MV-4-11 (cell line): ENCODE measurements at places on chromosomes 2 and 18.

GRCh38 chr2:66583881-66584280 is 149.0 kb downstream of the MEIS1 start:
- DNase-seq: no peak

DNA sequence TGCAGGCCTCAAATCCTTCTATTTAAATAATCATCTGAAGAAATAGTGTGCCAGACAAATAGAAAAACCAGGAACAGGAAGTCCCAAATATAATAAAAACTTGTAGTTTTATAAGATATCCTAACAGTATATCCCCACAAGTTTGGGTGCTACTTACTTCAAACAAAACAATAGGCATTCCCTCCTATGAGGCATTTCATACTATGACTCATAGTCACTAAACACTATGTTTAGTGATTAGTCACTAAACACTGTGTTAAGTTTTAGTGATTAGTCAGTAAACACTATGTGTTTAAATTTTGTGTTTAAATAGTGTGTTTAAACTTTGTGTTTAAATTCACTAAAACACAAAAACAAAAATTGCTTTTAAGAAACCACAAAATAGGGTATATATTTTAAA is 407.0 kb upstream of the CDH19 start:
- DNase-seq: no peak

DNA sequence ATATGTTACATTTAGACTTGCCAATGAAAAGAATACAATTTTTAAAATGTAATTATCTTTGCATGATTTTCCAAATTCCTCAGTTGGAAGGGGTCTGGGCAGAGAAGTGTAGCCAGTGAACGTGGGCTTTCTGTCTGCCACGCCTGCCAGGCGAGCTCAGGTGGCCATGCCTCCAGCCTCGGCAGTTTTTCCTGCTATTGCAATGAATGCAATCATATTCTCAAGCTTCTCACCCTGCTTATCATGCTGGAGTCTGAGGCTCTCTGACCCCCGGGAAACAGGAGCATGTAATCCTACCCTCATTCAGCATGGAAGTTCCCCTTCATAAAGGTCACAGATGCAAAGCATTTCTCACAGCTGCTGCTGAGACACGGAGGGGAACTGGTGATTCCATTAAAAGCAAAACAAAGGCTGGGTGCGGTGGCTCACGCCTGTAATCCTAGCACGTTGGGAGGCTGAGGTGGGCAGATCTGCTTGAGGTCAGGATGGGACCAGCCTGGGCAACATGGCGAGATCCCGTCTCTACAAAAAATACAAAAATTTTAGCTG is 154.8 kb downstream of the MBP start:
- no peak for DNase-seq

GRCh38 chr2:189819297-189819704 is 35.1 kb downstream of the PMS1 start:
- DNase-seq: no peak

GRCh38 chr18:76480913-76481312 is 14.1 kb downstream of the ZNF516 start:
- no peak for DNase-seq

DNA sequence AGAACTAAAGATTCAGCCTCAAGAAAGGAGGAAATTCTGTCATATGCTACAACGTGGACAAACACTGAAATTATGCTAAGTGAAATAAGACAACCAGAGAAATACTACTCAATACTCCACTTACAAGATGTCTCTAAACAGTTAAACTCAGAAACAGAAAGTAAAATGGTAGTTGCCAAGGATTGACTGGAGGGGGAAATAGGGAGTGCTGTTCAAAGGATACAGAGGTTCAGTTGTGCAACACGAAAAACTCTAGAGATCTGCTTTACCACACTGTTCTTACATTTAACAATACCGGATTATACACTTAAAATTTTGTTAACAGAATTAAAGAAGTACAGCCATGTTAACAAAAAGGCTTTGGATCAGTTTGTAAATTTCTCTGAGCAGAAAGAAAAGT is 39.8 kb upstream of the C2orf15 start:
- DNase-seq: peak; percentile 84

DNA sequence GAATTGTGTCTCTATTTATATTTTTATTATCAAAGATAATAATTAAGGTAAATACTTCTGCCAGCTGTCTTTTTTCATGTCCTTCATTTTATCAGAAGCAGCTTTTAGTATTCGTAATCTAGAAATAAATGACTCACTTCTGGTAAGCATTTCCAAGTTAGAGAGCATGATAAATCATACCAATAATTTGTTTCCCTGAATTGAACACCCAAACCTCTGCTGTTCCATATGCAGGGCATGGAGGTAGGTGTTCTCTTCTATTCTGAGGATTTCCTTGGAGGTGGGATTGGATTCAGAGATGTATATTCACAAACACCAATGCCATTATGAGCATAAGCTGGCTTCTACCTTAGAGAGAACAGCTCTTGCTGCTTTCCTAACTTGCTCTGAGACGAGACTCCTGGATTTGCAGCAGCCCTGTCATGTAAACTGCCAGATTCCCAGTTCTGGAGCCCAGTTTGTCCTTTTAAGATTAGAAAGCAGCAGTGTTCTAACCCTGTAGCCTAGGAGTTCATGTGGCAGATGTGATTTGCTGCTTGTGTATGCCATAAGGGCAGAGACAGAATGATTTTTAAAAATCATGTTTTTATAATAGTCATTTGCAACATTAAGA is 47.5 kb downstream of the SKA1 start:
- DNase-seq: no peak

DNA sequence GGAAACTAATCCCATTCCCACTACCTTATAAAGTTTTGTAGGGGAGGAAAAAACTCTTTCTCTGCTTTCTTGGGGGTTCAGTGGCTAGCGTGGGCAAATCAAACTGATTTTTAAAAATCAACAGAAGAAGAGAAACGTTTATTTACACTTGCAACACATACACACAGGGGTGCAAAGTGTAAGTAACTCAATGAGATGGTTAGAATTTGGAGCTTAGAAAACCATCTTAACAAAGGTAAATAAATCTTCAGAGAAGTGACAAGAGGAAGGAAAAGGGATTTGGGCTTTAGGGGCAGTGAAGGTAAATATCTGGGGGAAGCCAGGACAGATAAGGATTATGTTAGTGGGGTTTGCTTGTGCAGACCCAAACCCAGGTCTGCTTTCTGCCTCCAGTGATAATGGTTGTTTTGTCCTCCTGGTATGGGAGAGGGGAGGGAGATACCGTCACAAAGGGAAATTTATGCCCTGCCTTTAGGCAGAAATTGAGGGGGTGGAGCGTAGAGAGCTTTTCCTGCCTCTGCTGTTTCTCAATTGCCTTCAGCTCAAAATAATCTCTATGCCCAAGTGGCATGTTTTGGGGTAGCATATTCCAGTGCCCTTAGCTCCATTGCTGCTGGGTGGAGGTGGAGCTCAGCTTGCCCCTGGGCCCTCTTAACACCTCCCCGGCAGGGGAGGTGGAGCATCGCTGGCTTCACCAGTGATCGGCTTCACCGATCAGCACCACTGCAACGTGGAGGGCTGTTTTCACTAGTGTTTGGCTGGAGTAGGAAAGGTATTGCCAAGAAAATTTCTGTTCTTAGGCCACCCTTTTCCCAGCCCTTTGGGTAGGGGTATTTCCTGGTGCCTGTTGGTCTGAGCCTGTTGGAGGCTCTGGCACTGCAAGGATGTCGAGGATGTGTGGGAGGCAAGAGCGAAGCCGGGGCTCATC is 92.2 kb downstream of the TEX51 start:
- no peak for DNase-seq

- DNase-seq: no peak
These were observed 858 bp downstream of the TPO start for GRCh38 chr2:1414121-1414520.

- DNase-seq: no peak
These were observed 449.3 kb downstream of the SLC4A3 start for GRCh38 chr2:220076734-220077133.

GRCh38 chr2:189002079-189002478 is 27.9 kb downstream of the COL3A1 start:
- DNase-seq: no peak

DNA sequence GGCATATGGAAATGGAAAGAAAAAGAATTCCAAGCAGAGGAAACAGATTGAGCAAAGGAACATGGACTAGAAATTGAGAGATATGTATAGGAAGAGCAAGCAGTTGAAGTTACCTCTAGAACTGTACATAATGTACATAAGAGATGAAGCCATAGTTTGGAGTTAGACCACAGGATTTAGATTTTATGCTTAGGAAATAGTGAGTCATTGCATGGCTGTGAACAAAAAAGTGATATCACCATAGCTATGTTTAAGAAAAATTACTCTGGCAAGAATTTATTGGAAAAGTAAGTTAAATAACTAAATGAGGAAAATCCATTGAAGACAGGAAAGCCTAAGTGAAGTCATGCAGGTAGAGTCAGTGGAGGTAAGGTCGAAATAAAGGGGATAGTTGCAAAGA is 99.4 kb upstream of the GALNT5 start:
- peak; percentile 41 for DNase-seq

GRCh38 chr18:11991021-11991795 is 9.9 kb downstream of the IMPA2 start:
- no peak for DNase-seq

GRCh38 chr2:121329786-121330185 is 44.8 kb upstream of the TFCP2L1 start:
- no peak for DNase-seq

- no peak for DNase-seq
These were observed 9.3 kb upstream of the SLC14A2 start for GRCh38 chr18:45606007-45606406.

- no peak for DNase-seq
These were observed 68.3 kb downstream of the IL1R2 start for GRCh38 chr2:102060047-102060446.

DNA sequence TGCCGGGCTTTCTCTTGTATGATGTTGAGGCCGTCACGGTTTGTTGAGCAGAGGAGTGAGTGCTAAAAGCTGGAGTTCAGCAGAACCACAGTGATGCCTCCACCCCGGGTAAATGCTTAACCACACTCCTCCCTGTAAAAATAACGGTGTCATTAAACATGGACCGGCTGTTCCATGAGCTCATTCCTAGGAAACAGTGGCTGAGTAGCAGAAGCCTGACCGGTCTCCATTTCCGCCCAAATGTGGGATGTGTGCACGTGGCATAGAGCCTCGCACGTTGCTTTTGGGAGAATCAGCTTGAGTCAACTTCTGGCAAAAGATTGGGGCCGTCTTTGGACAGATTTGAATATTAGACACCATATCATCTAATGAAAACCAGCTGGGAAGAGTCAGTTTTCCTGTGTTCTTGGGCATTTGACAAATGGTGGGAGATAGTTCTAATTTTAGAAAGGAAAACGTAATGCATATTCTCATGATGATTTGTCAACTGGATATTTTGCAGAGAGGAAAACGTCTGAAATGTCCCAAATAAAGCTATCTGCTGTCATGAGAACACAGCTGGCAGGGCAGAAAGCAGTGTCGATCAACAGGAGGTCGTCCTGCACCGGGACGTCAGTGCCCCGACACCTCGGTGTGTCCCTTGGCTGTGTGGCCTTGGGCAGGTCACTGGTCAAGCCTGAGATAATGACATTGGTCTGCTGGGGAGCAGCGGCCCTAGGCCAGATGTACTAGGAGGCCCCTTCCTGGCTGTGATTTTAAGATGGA is 42.4 kb downstream of the LRRFIP1 start:
- DNase-seq: no peak

GRCh38 chr18:13539843-13540476 is 186.4 kb downstream of the FAM210A start:
- DNase-seq: no peak

- peak; percentile 91 for DNase-seq
These were observed at the start of gene NFU1 for GRCh38 chr2:69436938-69437750. NFU1 (minus strand) TSS chr2:69437435; CDS start chr2:69437422, 13 bp downstream.

- no peak for DNase-seq
These were observed 100.1 kb upstream of the ARL4C start for GRCh38 chr2:234596696-234597575.

GRCh38 chr2:222595581-222595980 is 60.3 kb downstream of the FARSB start:
- DNase-seq: no peak

DNA sequence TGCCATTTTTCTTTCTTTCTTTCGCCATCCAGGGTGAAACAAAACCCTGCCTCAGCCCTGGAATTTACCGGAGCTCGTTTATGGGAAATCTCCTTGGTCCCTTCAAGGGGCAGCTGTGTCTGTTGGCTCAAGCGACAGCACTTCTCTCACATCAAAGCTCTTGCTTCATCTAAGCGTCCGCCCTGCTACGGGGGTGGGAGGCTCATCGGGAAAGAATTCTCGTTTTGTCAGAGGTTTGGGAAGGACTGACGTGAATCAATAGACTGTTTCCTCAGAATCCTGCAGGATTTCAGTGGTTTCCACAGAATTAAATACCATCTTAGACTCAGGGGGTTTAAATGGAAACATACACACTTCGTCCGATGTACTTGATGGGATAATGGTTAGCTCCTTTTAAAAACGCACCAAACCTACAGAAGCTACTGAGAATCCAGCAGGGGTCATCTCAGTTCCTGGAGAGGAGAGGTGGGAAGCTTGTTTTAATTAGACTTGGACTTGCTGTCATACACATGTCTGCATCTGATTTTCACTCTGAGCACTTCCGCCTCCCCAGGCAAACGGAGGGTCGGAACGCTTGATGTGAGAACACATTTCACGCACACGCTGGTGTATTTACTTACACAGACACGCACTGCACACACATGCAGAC is 91.6 kb downstream of the ASB1 start:
- no peak for DNase-seq

- DNase-seq: no peak
These were observed 425.4 kb upstream of the TRIB2 start for GRCh38 chr2:12291303-12291702.

DNA sequence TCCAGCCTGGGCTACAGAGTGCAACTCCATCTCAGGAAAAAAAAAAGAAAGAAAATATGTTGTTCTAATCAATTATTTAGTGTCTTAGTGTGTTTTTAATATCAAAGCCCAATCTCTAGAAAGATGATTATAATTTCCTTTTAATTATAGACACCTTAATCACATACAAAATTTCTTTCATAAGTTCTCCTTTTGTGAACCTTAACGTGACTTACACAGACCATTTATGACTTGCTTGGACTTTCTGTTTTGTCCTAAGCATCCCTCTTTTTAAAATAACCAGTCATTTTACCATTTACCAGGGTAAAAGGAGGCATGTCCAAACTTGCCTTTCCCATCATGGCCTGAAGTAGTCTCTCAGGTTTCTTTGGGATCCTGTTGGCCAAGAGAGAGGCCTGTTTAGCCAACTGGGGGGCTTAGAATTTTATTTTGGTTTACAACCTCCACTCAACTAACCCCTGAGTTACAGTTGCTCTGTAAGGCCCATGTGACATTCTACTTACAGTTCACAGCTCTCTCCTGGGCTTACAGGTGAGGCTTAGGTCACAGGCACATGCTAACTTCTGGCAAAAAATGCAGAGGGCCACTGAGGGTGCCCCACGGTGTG is 23.9 kb upstream of the GPR155 start:
- no peak for DNase-seq
